ENCODE measurements at places on chromosomes 3 and 15. TPM values are rescaled to one million over a fixed set of nuclear protein-coding genes. Genes with fewer than 3 reads are reported as not detected.

SEMA6D gene
- total RNA-seq: 5.2 TPM

DNA sequence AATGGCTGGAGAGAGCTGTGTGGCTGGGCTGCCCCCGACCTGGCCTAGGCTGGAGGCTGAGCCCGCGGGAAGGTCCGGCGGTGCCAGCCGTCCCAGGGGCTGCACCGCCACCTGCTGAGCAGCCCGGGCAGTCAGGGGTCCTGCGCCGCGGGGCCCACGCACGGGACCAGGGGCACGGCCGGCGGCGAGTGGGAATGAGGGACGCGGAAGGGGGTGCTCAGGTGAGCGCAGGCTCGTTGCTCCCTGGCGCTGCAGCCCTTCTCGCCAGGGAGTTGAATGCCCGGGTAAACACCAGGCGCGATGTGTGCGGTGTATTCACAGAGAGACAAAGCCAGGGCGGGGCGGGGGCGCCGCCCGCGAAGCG lies 666 bp upstream of the SEMA3F start:
- peaks cover 8% of the 10 kb centered on the region for H3K27me3 ChIP-seq
- peak overlapping the region; percentile 75 for H3K4me3 ChIP-seq
- H3K4me1 ChIP-seq: peaks cover 54% of the 10 kb centered on the region
- peak overlapping the region; percentile 78 for H3K27ac ChIP-seq

DNA sequence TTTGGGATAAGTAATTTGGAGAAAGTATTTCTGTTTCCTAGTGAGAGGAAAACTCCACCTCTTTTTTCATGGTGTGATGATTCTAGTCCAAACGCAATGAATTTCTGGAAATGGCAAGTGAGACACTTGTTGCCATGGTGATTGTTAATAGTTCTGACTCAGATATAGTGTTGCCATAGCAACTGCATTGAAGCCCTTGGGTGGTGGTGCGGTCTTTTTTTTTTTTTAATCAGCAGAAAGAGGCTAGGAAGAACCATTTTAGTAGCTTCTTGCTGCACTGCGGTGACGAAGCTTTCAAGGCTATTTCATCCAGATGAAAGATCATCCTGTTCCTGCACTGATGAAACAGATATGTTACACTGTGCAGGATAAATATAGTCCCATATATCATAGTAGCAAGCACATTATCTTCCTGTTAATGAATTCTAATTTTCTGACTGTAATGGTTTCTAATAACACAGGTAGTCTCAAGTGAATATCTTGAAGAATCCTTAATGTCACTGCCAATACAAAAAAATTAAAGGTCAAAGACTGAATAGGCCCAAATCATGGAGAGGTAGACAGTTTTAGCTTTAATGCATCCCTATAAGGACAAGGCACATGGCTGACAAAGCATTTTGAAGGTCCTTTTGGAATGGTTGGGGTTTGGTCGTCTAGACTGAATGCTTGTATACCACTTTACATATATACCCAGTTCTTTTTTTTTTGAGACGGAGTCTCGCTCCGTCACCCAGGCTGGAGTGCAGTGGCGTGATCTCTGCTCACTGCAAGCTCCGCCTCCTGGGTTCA lies 125.1 kb upstream of the ZBTB20 start:
- no peak overlapping the region for H3K27ac ChIP-seq
- no peaks in the 10 kb centered on the region for H3K36me3 ChIP-seq
- H3K4me3 ChIP-seq: no peak overlapping the region
- no peaks in the 10 kb centered on the region for H3K4me1 ChIP-seq
- H3K27me3 ChIP-seq: no peaks in the 10 kb centered on the region
- DNase-seq: no peak

- H3K27ac ChIP-seq: no peak overlapping the region
- DNase-seq: no peak
- peaks cover 63% of the 10 kb centered on the region for H3K27me3 ChIP-seq
- H3K4me3 ChIP-seq: no peak overlapping the region
- no peaks in the 10 kb centered on the region for H3K36me3 ChIP-seq
- H3K4me1 ChIP-seq: peaks cover 10% of the 10 kb centered on the region
Measured at GRCh38 chr3:42498034-42498433, 4.4 kb upstream of the VIPR1 start.
